AG08395 (cell line): ENCODE measurements at places on chromosomes 5 and 9.

DNA sequence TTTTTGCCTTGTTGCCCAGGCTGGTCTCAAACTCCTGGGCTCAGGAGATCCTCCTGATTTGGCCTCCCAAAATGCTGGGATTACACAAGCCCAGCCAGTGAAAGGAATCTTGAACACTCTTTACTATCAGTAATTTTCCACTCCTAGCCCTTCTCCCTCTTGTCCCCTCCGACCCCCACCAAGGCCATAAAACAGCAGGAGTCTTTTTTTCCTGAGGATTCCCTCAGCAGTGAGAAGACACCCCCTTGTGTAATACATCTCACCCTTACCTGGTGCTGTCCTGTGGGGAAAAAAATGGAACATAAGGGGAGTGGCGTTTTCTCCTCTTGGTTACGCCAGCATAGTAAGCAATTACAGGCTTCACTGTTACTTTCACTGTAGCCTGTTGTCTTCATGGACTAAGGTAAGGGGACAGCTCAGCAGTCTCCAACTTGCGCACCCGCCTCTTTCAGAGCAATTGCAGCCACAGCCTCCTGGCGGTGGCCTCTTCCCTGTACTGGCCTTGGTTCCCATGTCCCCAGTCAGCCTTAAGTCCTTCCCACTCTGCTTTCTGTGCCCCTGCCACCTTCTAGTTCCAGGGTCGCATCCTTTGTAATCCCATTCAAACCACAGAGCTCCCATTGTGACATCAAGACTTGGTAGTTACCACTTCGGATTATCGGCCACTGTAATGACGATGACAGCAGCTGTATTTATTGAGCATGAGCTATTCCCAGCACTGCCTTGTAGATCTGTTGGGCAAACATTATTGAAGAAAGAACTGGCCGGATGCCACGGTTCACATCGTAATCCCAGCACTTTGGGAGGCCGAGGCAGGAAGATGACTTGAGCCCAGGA, 10.0 kb downstream of the NAIF1 start:
- DNase-seq = no peak

- DNase-seq = peak; percentile 68
These were observed 134.9 kb upstream of the ADCY2 start for GRCh38 chr5:7261049-7261448.

DNA sequence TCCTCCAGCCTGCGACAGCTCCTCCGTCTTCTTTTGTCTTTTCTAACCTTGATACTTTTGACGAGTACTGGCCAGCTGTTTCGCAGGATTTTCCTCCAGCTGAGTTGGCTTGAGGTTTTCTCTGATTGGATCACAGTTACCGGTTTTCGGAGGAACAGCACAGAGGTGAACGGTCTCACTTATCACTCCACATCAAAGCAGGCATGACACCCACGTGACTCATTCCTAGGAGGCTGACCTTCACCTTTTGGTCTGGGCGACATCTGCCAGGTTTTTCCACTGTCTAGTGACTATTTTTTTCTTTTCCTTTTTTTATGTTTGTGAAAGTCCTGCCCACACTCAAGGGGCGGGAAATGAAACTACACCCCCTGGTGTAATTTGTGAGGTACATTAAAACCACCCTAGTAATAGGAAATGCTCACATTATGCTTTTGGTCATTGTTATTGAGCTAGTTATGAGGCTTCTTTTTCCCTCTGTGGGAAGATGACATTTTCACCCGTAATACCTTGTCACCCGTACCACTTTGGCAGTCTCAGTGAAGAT, 319.2 kb downstream of the GADD45G start:
- no peak for DNase-seq

DNA sequence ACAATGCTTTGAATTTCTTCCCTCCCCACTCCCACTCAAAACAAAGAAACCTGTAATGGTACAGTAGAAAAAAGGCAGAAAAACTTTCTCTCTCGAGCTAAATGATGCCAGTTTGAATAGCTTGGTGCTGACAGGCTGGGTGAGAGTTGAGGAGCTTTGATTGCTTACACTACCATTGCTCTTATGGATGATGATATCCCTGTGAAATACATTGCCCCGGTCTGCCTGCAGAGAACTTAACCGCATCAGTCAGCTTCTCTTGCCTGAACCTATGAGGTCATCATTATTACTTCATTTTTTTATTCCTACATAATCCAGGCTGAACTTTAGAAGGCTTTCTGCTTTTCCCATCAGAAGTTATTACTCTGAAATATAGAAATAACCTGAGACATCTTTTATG, 69.3 kb downstream of the ISL1 start:
- no peak for DNase-seq

DNA sequence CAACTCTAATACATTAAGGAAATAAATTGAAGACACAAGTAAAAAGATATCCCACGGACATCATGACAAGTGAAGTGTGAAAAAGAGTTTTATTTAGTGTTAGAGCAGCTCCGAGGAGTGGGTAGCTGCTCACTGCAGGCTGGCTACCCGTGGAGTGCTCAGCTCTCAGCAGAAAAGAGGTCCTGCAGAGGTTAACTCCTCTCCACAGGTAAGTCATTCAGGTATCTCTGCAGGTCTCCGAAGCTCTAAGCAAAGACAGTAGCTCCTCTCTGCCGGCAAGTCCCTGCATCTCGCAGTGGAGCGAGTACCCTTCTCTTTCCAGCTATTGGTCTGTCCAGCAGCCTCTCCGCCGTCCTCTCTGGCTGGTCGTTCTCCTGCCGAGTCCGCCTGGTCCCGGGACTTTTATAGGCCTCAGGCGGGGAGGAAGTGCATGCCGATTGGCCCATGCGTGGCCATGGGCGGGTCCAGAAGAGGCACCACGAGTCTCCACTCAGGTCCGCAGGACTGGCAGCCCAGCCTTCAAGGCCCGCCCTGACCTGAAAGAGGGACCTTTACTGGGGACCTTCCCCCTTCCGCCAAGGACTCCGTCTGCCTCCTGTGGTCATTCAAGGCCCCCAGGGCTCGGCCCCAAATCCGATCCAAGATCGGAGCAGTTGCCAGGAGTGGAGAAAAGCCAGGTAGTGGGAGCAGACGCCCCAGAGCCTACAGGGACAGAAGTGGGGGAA, 29.9 kb downstream of the BTNL9 start:
- DNase-seq = no peak

DNA sequence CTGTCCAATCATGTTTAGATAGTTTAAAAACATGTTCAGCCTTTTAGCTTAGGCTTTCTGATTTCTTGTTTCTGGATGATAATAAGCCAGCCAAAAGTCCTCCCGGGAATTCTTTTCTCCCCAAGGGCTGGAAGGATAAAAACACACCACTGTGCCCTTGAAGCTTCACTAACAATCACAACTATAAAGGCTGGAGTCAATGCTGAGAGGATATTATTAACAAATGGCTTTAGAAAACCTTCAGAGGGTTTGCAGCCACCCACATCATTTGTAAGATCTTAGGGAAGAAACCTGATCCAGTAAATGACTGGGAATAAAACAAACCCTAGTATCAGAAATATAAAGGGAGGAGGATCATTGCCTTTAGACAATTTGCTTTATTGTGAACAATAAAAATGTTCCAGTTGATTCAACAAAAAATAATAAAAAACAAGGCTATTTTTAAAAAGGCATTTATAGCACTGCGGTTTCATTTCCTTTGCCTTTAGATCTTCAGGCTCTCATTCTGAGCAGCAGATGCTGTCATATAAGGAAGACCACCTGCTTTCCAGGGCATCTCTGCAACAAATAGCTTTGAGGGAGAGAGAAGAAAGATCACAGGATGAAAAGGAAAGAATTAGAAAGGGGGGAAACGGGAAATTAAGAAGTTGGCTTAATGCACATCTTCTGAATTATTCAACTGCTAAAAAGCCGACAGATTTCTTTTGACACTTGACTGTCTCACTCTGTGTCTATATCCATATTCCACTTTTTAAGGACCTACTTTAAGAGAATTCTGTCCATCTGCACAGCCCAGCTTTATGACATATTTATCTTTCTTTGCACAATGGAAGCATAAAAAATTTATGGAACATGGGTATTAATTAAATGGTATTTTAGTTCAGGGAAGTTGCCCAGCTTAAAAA, 277.2 kb upstream of the SLC24A2 start:
- no peak for DNase-seq

DNA sequence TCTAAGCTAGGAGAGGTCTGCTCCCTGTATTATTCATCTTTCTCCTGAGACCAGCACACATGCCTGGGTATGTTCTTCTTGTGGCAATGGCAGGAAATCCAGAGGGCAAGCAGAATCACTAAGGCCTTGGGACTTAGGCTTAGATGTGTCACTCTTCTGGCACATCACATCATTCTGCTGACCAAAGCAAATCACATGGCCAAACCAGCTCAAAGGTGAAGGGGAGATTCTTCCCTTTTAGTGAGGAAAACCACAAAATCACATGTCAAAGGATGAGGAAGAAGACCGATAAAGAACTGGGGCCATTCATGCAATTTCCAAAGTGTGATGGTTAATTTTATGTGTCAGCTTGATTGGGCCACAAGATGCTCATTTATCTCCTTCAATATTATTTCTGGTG, 5.7 kb upstream of the AGGF1 start:
- DNase-seq = no peak

GRCh38 chr5:133265720-133266526, 214.1 kb downstream of the HSPA4 start:
- DNase-seq = peak; percentile 25

- no peak for DNase-seq
These were observed 97.0 kb upstream of the NIPAL4 start for GRCh38 chr5:157362982-157363381.

- no peak for DNase-seq
These were observed 198.0 kb upstream of the MVB12B start for GRCh38 chr9:126128494-126129142.

DNA sequence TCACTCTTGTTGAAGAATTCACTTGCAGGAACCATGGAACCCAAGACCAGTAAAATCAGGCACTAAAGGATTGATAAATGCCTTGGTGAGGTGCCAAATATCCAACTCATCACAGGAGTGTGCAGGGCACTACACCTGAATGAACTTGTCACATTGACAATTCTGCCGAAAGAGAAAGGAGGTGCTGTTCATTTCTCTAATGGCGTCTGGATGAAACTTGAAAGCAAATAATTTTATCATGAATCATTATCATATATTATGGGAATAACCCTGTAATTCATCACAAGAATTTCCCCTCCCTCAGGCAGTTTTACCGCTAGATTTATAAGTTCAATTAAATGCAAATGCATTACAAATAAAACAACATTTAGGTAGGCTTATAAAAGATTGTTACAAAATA, 360.0 kb downstream of the GLIS3 start:
- DNase-seq = no peak

- no peak for DNase-seq
These were observed 280.0 kb upstream of the MAP3K1 start for GRCh38 chr5:56535347-56535746.

DNA sequence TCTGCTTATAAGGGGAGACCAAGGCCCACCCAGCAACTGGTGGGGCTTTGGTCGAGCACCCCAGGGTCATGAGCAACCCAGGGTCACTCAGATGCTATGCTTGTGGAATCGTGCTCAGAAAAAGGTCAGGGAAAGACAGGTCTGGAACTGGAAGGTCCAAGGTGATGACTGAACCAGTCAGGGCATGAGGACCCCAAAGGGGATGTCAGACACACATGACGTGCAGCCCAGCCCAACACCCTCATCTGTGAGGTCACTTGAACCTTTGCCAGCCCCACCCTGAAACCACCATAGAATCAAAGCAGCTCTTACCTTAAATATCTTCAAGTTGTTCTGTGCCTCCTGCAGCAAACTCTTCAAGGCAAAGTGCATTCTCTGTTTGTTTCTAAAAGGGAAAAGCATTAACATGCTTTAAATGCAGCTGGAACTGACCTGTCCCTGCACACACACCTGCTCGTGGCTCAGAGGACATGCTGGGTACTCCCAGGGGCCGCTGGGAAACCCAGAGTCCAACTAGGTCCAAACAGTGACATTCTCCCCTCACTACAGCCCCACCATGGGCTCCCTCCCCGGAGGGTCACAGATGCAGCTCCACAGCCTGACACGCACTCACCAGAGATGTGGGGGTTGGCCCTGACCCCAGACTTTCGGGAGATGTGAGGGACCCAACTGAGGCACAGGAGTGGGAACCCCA, 29.4 kb downstream of the IPPK start:
- no peak for DNase-seq

DNA sequence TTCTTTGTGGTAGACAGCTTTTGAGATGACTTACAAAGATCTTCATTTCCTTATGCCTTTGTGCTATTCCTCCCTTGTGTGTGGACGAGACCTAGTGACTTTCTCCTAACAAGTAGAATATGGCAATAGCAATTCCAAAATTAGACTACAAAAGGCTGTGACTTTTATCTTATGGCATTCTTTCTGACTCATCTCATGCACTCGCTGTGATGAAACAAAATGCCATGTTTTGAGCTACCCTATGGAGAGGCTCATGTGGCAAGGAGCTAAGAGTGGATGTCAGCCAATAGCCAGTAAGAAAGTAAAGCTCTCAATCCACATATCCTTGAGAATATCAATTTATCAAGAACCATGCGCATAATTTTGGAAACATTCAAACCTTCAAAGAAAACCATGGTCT, 380.5 kb upstream of the SMC2 start:
- DNase-seq = no peak

GRCh38 chr5:4734348-4734747, 405.8 kb upstream of the ADAMTS16 start:
- DNase-seq = no peak
